ENCODE measurements at places on chromosomes 6 and 20.

DNA sequence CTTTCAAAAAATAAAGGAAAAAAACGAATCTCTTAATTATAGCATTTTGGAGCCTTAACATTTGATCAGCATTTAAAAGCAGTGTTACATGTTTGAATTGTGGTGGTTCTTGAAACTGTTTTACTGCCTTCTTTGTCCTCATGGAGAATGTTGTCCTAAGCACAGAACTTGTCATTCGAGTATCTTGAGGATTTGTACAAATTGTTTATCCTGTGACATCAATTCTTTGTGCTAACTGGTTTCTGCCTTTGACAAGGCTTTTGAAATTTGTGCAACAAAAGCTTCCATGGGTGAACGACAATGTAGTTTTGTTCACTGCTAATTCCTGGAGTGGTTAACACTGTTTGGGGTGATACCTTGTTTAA lies 130.8 kb downstream of the SCAF8 start:
- peak; percentile 5 for DNase-seq

DNA sequence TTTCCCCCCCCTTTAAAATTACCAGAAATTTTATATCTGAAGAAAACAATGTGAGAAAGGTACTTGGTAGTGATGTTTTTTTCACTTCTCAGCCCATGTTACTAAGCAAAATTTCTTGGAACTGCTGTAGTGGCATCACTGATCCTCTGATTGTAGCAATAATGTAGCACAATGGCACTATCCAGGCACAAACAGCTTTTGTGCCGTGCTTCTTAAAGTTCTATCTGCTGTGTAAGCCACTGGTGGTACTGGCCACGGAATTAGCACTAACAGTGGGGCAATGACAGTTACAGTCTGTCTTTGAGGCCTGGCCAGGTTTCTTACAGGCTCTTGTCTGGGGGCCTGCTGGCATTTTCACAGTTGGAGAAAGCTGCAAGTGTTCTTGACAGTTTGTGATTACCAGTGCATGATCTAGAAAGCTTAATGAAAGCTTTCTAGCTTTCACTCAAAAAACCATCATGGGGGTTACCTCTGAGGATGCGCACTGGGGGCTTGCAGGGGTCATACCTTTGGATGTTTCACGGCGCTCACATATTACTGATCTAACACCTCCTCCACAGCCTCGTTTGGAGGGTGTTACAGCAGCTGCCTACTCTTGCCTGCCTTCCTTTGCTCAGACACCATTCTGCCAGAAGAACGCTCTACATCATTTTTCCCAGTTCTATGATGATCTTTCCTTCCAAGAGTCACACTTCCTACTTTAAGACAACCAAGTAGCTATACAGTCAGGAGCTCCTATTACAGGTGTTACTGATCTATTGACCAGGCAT lies 58.4 kb upstream of the ARMH2 start:
- peak; percentile 33 for DNase-seq

DNA sequence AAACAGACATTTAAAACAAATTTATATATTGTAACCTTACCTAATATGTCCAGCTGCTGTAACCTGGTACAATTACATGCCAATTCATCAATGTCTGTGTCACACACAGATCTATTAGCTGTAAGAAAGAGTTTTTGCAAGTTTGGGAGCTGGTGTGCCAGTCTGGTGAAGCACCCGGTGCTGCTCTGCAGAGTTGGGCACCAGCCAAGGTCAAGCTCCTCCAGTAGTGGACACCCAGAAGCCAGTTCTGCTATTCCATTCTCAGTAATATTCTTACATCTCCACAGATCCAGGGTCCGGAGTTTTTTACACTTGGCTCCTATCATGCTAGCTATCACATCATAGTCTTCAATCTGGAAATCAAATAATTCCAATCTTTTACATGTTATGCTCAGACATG lies 41.0 kb downstream of the POU3F2 start:
- no peak for DNase-seq

- no peak for DNase-seq
These were observed 43.0 kb downstream of the CFAP61 start for GRCh38 chr20:20095114-20095872.

DNA sequence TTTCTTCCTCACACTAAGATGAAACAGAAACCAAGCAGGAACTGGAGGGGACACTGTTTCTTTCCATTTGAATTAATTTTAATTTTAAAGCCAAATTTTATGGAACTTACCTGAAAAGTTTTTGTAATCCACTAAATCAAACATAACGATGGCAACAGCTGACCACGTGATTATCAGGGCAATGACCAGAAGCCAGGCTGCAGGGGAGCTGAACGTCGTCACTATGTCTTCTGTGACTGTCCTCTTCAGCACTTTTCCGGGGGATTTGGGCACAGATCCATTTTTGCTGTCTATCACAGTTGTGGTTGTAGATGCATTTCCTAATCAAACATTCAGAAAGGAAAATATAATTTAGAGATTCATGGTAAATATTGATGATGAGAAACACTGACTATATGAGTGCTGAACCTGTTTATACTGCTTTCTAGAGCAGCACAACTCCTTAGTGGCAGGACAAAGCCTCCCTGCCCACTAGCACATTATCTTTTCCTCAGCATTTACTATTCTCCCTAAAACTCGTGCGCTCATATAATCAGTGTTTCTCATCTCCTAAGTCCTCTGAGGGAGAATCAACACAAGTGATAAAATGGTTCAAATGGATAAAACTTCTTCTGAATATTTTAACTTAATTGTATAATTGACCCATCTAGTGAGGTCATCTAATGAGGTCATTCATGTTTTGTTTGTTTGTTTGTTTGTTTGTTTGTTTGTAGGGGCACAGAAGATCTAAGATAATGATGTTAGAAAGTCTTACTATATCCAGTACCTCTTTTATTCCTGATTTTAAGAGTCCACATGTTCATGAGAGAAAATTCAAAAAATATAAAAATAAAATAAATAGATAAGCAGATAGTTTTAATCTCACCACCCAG lies 65.7 kb downstream of the TRDN start:
- DNase-seq = no peak

DNA sequence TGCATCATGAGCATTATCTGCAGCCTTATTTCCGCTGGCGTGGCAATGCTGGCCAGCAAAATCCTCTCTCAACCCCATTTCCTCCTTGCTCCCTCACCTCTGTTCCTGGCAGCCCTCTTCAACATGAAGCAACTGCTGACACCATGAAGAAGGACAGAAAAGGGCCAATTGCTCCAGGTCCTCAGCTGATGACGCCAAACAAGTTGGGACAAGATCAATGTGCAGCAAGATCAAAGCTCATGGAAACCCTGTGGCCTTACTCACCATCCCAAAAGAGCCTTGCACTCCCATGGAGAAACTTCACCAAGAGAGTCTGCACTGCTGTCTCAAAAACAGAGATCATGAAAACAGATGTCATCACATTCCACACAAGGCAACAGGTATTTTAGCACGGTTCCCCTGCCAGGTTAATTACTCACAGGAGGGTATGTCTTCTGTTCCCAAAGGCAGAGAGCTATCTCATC lies 7.4 kb downstream of the GFOD1 start:
- DNase-seq = no peak

DNA sequence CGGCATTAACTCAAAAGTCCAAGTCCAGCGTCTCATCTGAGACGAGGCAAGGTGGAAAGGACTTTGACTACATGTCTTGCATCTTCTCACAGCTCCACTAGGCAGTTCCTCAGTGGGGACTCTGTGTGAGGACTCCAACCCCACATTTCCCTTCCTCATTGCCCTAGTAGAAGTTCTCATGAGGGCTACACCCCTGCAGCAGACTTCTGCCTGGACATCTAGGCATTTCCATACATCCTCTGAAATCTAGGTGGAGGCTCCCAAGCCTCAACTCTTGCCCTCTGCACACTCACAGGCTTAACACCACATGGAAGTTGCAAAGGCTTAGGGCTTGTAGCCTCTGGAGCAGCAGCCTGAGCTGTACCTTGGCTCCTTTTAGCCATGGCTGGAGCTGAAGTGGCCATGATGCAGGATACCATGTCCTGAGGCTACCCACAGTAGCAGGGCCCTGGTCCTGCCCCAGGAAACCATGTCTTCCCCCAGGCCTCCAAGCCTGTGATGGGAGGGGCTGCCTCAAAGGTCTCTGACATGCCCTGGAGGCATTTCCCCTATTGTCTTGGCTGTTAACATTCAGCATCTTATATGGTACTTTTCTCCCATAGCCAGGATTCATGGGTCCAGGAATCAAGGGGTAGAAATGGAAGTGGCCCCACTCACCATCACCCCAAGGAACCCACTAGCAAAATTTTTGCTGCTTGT lies 194.6 kb upstream of the KCNG1 start:
- no peak for DNase-seq

DNA sequence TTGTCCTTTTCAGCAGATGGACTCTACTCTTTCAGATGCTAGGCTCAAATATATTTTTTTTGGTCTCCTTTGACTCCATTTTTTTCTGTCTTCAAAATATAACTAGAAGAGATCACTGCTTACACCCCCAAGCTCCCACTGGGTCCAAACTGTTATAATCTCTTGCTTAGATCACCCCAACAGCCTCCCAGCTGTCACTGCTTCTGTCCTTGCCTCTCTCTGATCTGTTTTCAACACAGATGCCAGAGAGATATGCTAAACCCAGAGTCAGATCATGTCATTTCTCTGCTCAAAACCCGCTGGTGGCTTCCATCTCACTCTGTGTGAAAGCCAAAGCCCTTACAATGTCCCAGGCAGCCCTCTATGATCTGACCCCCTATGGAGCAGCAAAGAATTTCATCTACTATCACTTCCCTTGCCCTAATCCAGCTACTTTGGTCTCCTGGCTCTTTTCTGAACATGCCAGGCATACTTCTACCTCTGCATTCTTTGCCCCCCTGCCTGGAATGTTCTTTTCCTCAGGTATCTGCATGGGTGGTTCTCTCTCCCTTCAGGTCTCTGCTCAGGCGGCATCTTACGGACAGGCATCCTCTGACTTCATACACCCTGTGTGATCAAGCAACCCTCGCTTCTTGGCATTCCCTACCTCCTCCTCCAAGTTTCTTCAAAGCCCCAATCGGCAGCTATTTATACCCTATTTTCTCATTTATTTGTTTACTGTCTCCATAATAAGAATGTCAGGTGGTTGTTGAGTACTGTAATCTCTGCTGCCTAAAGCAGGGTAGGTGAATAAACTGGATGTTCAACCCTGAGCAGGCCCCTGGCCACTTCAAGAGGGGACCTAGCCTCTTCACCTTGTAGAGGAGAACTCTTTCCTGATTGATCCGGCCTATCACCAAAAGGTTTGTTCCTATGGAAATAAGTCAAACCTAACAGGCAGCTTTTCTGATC lies 43.6 kb upstream of the SLC4A11 start:
- no peak for DNase-seq

DNA sequence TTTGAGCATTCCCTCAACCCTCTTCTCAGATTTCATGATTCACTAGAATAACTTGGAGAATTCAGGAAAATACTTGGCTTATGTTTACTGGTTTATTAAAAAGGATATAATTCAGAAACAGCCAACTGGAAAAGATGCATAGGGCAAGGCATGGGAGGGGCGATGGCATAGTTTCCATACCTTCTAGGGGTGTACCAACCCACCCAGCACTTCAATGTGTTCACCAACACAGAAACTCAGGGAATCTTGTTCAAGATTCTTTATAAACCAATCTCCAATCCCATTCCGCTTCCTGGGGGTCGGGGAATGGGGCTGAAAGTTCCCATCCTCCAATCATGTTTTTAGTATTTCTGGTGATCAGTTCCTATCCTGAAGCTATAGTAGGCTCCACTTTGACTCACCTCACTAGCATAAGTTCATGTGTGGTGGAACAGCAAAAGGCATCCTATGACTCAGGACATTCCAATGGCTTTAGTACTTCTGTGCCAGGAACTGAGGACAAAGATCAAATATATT lies 164.4 kb downstream of the SIM1 start:
- DNase-seq = no peak

DNA sequence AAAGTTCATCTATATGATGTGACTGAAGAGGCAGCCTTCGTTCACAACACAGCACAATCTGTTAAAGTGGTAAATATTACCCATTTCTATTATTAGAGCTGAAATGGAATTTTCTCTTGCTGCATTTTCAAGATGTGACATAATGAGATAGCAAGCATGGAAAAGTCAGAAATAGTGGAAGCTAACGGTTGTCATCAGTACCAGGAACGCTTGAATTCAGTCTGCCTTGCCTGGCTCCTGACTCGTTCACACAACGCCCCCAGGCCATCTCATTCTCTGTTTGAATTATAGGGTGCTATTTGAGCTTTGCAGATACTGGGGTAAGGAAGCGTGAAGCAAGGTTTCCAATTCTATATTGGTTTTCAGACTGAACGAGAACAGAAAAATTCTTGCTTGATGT lies 116.5 kb upstream of the MAP3K7 start:
- no peak for DNase-seq

GRCh38 chr20:47353692-47354463 lies 2.6 kb downstream of the ZMYND8 start:
- DNase-seq = no peak

DNA sequence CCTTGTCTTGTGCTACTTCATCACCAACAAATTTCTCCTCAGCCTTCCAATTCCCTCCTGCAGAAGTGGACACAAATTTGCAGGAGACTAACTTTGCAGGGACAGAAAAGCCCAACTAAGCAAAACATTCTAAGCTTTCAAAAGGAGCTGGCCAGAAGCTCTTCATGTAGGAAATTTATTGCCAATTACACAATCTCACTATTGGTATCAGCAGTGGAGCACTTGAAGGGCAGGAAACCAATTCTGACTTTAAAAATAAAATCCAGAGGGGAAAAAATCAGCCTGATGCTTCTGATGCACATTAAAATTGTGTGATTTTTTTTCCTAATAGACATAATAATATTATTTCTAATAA lies 193.3 kb downstream of the LY86 start:
- DNase-seq = no peak

DNA sequence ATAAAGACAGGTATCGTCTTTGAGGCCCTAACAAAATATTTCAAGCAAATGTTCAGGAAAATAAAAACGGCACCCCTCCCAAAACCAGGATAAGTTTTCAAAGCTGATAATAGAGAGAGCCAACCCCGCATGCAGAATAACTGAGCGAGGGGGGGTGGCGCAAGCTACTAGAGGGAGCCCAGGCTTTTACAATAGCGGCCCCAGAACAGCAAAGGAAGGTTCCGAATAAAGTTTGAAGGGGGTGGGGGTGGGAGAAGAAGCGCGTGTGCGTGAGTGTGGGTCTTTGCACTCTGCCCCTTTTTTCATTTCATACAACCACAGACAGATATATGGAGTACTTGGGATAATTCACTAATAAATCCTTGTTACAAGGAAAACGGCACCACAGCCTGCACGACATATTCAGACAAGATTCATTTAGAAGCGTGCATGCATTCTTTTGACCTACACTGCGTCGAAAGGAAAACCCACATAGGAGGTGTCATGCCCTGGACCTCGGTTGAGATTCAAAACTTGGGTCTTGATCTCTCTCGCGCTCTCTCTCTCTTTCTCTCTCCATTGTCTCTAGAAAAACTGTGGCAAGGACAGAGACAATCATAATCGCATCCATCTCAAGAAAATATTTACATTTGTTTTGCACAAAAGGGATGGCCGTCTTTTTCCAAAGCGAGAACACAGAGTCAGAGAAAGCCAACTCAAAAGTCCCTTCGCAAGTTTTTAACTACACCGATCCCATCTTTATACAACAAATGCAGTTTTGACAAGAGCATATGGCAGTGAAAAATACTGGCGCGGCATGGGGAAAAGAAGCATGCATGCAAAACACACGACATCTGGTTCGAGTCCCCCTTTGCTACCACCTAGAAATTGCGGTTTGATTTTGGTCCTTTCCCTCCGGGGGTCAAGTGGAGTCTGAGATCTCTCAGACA lies 1.6 kb downstream of the OLIG3 start:
- DNase-seq = no peak

Data from DMS79 treated with DMSO at 0.1 percent for 48 hours (cell line).